SK-N-DZ (cell line): ENCODE measurements at places on chromosomes 16 and 17.

DNA sequence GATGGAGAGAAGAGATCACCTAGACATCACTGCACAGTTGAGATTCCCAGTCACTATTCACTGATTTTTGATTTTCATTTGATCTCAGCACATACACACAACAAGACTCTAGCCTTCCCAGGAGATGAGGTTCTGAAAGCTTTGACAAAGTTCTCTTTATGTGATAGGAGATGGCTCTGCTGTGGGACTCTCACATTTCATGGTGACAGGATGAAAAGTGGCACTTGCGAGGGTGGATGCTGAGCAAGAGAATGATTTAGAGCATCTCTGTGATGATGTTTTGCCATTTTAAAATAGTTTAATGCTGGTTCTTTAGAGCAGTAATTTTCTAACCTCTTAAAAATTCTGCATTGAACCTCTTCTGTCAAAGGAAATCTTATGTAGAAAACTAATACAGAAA is 113.3 kb upstream of the CA10 start:
- no peak for DNase-seq

GRCh38 chr16:9661336-9662017 is 520.8 kb downstream of the GRIN2A start:
- no peak for DNase-seq

GRCh38 chr17:16926571-16927451 is 45.1 kb downstream of the TNFRSF13B start:
- DNase-seq: no peak

- no peak for DNase-seq
Observed at GRCh38 chr16:21598206-21598605, 1.2 kb upstream of the METTL9 start.

GRCh38 chr17:74096456-74096855 is 107.0 kb upstream of the RPL38 start:
- DNase-seq: no peak
